PC-9 (cell line): ENCODE measurements at places on chromosomes 2 and 18. TPM values are rescaled to one million over a fixed set of nuclear protein-coding genes. Genes with fewer than 3 reads are reported as not detected.

DNA sequence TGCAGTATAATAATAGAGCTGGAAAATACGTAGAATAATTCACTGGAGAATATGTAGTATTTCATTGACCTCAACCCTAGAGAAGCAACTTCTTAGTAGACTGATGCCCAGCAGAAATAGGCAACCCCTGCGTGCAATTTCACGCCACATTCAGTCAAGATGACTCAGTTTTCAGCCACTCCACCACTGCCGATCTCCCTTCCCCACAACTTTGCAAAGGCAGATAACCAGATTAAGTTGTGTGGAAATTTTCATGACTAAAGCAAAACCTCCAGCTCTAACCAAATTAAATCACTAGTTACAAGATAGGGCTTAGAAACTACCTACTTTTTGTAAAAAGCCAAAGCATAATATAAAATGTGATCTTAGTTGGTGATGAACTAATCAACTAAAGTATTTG is 63.3 kb upstream of the STK17B start:
- DNase-seq: peak; percentile 38

The ALPP gene
- total RNA-seq: 47.5 and 57.8 TPM in 2 replicates

DNA sequence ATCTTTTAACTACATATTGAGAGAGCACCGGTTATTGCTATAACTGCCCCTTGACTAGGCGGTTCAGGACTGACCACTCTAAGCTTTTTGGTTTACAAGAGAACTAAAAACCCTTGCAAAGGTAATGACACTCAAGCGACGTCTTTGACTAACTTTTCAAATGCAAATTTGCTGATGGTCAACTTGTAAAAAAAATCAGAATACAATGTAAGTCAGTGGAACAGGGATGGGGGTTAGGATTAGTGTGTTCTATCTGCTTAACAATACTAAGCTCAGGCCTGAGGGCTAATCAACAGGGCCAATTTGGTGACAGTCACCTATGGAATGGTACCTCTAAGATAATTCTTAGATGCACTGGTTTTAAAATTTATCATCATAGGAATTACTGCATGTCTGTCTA is 57.1 kb downstream of the ZAP70 start:
- DNase-seq: no peak

The RGPD3 gene
- total RNA-seq: 0.09 TPM in 1 of 2 replicates, not detected in the other

DNA sequence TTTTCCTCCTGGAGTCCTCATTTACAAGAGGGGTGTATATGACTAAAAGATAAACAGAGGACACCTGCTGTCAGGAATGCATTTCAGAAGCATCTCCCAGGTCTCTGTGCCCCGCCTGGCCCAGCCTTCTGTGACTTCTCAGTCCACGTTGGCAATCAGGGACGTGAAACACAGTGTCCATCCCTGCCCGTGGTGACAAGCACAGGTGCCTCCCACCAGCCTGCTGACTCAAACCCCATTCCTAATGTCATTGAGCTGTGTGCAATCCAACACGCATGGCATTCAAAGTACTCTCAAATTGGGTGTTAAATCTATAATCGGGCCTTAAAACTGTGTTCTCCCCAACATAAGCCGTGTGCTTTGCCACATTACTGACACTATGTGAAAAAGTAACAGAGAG is 343.2 kb downstream of the EIPR1 start:
- no peak for DNase-seq

- DNase-seq: no peak
Measured at GRCh38 chr2:8125741-8126711, 555.8 kb upstream of the ID2 start.

The SCYGR5 gene
- not detected in 2 replicates for total RNA-seq
